ENCODE measurements at places on chromosomes 7 and 10.
A peak's percentile ranks its signal among the peaks of the same experiment; 100 is the strongest.

GRCh38 chr10:104032144-104032775 is 53.4 kb downstream of the COL17A1 start:
- H3K27ac ChIP-seq: no peak overlapping the region
- H3K4me1 ChIP-seq: no peaks in the 10 kb centered on the region
- no peak overlapping the region for H3K4me3 ChIP-seq
- no peak for DNase-seq

DNA sequence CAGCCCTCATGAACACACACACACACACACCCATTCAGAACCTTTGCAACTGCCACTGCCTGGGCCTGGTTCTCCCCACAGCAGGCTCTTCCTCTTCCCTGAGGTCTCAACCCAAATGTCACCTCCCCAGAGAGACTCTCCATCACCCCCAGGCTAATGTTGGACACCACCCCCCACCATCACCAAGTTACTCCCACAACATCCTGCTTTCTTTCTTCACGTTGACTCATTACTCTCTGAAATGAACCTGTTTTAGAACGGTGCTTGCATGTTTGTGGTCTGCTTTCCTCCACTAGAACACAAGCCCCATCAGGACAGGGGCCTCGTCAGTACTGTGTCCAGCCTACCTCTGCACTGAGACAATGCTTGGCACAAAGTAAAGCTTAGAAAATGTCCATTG is 16.0 kb downstream of the AFAP1L2 start:
- no peaks in the 10 kb centered on the region for H3K27me3 ChIP-seq
- no peaks in the 10 kb centered on the region for H3K36me3 ChIP-seq
- no peak overlapping the region for H3K4me3 ChIP-seq
- no peak for DNase-seq
- H3K4me1 ChIP-seq: peaks cover 2% of the 10 kb centered on the region
- H3K27ac ChIP-seq: no peak overlapping the region

DNA sequence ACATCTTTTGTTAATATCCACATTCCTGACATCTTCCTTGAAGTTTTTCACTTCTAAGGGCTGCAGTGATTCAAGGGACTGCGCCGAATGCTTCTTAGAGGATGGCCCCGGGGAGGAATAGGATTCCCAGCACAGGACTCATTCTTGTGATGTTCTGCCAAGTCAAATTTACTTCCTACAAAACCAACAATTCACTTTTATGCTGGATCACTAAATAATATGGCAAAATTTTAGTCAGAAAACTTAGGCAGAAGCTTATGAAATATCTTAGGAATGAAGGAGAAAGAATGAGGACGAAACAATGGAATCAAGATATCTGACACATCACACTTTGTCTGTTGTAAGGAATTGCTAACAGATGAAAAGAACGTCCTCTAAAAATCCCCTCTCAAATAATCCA is 151.5 kb downstream of the JAZF1 start:
- no peaks in the 10 kb centered on the region for H3K27me3 ChIP-seq
- no peaks in the 10 kb centered on the region for H3K4me1 ChIP-seq
- no peak overlapping the region for H3K4me3 ChIP-seq
- DNase-seq: no peak
- no peaks in the 10 kb centered on the region for H3K36me3 ChIP-seq
- H3K27ac ChIP-seq: no peak overlapping the region

DNA sequence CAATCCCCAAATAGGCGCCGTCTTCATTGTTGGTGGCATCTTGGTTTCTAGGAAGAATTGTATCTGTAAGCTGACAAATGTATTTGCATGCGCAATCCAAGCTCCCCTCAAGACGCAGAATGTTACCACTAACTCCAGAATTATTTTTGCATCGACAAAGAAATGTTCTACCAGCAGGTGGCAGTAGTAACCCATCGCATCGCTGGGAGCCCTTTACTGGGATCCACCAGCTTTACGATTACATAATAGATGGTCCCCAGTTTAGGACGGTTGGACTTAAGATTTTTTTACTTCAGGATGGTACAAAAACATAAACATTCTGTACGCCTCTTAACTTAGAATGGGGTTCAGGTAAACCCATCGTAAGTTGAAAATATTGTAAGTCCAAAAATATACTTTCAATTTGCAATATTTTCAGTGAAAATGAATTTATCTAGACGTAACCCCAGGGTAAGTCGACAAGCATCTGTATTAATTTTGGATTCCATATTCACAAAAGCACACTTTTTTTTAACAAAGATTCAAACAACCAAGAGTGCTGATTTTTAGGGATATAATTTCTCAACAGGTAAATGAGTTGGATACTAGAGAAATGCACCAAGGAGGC is 114.0 kb upstream of the COBL start:
- peaks cover 5% of the 10 kb centered on the region for H3K4me1 ChIP-seq
- H3K27ac ChIP-seq: no peak overlapping the region
- no peak for DNase-seq
- peaks cover 5% of the 10 kb centered on the region for H3K27me3 ChIP-seq
- H3K4me3 ChIP-seq: no peak overlapping the region

- no peaks in the 10 kb centered on the region for H3K4me1 ChIP-seq
- peaks cover 8% of the 10 kb centered on the region for H3K27me3 ChIP-seq
- H3K27ac ChIP-seq: no peak overlapping the region
- no peaks in the 10 kb centered on the region for H3K36me3 ChIP-seq
- DNase-seq: no peak
Measured at GRCh38 chr7:25959168-25959734, 192.7 kb upstream of the NFE2L3 start.

DNA sequence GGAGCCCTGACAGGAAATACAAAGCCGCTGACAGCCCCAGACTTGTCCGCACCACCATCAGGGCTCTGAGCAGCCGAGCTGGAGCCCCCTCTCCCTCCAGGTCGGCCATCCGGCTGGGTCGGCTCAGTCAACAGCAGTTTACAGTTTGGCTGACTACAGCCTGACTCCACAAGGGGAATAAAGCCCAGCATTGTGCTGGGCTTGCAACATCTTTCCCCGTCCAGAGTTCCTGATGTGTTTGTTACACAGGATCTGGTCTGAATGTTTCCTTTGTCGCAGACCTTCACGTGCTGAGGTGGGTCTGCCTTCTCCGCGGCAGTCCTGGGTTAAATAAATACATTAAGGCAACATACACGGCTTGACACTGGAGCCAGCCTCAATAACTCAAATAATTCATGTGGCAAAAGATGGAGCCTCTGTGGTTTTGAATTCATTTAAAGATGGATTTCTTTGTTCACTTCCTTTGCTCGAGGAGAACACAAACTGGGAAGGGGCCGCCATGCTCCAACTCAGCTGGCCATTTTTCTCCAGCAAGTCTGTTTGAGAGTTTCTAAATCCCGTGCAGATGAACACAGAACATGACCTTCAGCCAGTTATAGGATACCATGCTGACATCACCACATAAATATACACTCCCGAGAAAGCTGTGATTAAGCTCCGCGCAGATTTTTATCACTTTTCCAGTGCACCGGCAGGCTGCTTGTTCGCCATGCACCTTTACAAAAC is 192.1 kb downstream of the WDR11 start:
- no peaks in the 10 kb centered on the region for H3K27me3 ChIP-seq
- no peak overlapping the region for H3K27ac ChIP-seq
- H3K36me3 ChIP-seq: no peaks in the 10 kb centered on the region
- H3K4me1 ChIP-seq: no peaks in the 10 kb centered on the region
- no peak overlapping the region for H3K4me3 ChIP-seq
- DNase-seq: no peak

DNA sequence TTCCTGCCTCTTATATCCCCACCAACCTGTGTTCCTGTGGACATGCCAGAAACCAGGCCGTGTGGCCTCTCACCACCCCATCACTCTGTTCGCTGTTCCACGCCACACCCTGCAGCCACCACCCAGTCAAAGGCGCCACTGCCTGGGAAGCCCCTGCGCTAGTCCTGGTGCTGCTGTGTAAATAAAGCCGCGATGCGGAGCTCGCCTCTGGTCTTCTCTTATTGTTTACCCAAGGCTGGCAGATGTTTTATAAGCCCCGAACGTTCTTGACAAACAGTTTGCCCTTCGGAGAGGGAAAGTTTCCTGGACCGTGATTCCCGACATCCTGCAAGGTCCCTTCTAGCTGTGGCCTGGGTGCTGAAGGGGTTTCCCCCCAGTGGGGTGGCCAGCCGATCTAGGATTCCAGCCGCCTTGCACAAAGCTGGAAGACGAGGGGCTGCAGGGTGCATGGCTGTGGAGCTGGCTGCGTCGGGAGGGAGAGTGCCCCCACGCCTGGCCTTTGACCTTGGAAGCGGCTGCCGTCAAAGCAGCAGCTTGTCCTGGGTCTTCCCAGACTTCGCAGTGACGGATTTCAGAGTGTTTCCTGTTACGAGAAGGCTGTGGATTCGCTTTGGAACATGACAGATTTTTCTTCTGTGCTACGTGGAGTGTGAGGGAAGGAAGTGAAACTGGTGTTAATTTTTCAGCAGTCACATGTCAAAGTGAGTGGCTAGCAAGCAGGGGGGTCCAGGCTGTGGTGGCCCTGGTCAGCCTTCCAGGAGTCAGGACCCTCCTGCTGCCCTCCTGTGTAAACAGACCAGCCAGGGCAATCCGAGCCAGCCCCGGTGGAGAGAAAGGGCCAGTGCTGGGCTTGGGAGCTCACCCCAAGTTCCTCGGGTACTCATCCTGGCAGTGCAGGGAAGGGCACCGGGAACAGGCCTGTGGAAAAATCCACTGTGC is 61.6 kb downstream of the LHPP start:
- peak overlapping the region; percentile 45 for H3K4me3 ChIP-seq

DNA sequence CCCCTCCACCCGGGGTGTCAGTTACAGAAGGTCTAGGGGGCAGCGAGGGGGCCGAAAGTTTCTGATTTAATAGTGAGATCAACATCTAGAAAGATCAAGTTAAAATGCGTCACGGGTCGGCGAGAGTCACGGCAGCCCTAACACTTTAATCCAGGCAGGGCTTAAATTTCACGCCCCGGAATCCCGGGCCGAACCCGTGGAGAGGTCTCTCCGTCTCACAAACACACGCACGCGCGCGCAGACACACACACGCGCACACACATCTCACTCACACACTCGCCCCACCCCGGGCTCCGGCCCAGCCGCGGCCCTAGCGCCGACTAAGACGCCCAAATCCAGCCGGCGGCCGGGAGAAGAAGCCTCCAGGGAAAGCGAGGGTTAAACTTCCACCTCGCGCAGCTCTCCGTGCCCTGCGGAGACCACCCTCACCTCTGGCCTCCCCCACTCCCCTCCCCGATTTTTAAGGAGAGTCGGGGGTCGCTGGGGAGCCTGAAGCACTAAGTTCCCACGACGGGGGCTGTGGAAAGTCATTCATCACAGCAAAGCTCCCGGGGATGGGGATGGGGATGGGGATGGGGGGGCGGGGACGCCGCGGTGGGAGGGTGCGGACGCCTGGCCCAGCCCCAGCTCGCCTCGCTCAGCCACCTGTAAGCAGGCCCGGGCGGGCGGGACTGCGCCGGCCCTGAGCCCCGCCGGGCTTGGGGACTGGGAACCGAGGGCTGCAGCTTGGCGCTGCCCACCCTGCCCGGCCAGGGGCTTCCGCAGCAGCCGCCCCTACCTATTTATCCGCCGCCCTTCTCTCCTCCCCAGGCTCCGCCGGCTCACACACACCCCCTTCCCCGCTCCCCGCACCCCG is 1.6 kb downstream of the PDGFA start:
- peak overlapping the region; percentile 73 for H3K4me3 ChIP-seq
- no peaks in the 10 kb centered on the region for H3K36me3 ChIP-seq
- H3K27me3 ChIP-seq: peaks cover 31% of the 10 kb centered on the region
- peak; percentile 80 for DNase-seq
- peak overlapping the region; percentile 81 for H3K27ac ChIP-seq

GRCh38 chr10:59078978-59079377 is 97.5 kb upstream of the PHYHIPL start:
- no peaks in the 10 kb centered on the region for H3K27me3 ChIP-seq
- no peak for DNase-seq
- H3K27ac ChIP-seq: no peak overlapping the region
- no peaks in the 10 kb centered on the region for H3K36me3 ChIP-seq
- H3K4me3 ChIP-seq: no peak overlapping the region
- H3K4me1 ChIP-seq: no peaks in the 10 kb centered on the region

DNA sequence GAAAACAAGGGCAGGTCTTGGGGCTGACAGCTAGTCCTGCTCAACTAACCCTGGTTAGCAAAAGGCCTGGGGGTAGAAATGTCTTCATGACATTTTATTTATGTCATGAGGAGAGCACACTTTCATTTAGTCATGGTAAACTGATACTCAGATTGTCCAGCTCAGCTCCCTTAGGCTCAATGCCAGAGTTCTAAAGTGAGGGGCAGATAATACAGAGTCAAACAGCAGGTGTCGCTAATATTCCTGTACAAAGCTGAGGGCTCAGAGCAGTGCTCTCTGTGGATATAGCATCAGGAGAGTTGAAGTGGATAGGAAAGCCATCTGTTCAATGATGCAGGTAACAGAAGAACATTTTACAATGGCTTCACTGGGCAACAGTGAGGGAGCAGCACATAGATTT is 26.8 kb upstream of the CALCR start:
- no peaks in the 10 kb centered on the region for H3K27me3 ChIP-seq
- H3K4me1 ChIP-seq: no peaks in the 10 kb centered on the region
- H3K4me3 ChIP-seq: no peak overlapping the region
- no peak overlapping the region for H3K27ac ChIP-seq
- no peaks in the 10 kb centered on the region for H3K36me3 ChIP-seq
